ENCODE measurements at places on chromosomes 1 and 21.

DNA sequence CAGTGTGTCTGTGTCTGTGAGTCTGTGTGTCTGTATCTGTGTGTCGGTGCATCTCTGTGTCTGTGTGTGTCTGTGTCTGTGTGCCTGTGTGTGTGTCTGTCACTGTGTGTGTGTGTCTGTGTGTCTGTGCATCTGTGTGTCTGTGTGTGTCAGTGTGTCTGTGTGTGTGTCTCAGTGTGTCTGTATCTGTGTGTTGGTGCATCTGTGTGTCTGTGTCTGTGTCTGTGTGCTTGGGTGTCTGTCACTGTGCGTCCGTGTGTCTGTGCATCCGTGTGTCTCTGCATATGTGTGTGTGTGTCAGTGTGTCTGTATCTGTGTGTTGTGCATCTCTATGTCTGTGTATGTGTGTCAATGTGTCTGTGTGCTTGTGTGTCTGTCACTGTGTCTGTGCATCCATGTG lies 44.7 kb upstream of the POFUT2 start:
- DNase-seq, result no peak

DNA sequence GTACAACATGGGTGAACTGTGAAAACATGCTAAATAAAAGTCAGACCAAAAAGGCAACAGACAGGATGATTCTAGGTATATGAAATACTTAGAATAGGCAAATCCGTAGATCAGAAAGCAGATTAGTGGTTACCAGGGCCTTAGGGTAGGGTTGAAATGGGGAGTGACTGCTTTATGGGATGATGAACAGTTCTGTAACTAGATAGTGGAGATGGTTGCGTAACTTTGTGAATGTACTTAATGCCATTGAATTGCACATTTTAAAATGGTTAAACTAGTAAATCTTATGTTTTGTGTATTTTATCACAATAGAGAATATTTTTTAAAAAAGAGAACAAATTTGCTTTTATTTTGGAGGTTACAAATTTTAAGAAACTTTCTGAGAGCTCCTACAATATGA lies 17.4 kb downstream of the ZNF326 start:
- DNase-seq, result no peak

GRCh38 chr1:43880604-43881003 lies 53.0 kb upstream of the ARTN start:
- DNase-seq, result no peak

GRCh38 chr1:65395887-65396612 lies 24.4 kb upstream of the LEPR start:
- no peak for DNase-seq

GRCh38 chr1:184649451-184649888 lies 105.2 kb downstream of the EDEM3 start:
- no peak for DNase-seq

DNA sequence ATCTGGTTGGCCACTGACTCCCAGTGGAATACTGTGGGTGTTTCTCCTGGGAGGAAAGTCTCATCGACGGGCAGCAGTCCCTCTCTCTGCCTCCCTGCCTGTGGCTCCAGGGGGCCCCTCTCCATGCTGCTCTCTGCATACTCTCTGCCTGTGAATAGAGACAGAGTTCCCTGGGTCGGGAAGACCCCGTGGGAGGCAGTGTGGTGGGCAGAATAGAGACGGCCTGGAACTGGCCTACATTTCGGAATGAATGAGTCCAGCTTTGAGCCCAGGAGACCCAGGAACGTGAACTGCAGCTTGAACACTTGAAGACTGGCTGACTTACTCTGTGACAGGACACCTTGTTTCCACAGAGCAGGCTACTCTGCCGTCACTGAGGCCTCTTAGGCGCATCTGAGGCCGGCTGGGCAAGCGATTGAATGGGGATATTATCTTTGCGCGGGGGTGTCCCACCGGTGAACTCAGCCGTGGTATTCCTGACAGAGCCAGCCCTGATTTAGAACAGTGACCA lies 64.0 kb downstream of the KIF21B start:
- DNase-seq, result no peak

Data from esophagus squamous epithelium (tissue), 5 donors.